ENCODE measurements at places on chromosomes 7 and 10.

- no peak for DNase-seq
These were observed 128.8 kb upstream of the FAM20C start for GRCh38 chr7:63521-64021.

GRCh38 chr10:30491204-30491915 is 57.4 kb downstream of the MAP3K8 start:
- DNase-seq: no peak

- no peak for DNase-seq
These were observed 16.2 kb downstream of the RBP3 start for GRCh38 chr10:47364366-47364765.

GRCh38 chr10:7301006-7301778 is 109.6 kb downstream of the SFMBT2 start:
- no peak for DNase-seq

- DNase-seq: no peak
These were observed 37.4 kb downstream of the VCL start for GRCh38 chr10:74035303-74035702.

Data from T-helper 2 cell (primary cell).